AG20443 (cell line): ENCODE measurements at places on chromosomes 7 and 10.

GRCh38 chr10:130029209-130029608 lies 65.1 kb upstream of the EBF3 start:
- DNase-seq: no peak

DNA sequence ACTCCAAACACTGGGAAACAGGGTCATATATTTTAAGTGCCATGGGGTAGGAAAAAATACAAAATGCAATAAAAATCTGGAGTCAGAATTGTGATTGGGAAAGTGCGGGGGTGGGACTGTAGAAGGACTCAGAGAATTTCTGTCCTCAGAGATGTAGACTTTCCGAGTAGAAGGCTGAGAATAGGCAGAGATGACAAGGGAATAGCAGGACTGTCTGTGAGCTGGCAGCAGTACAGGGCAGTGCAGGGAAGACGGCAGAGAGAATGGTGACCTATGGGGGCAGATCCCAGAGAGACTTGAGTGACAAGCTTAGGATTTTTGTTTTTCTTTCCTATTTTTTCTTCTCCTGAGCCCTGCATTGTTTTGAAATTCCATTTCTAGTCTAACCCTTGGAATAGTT lies 127.6 kb downstream of the SLC16A9 start:
- DNase-seq: peak; percentile 14

DNA sequence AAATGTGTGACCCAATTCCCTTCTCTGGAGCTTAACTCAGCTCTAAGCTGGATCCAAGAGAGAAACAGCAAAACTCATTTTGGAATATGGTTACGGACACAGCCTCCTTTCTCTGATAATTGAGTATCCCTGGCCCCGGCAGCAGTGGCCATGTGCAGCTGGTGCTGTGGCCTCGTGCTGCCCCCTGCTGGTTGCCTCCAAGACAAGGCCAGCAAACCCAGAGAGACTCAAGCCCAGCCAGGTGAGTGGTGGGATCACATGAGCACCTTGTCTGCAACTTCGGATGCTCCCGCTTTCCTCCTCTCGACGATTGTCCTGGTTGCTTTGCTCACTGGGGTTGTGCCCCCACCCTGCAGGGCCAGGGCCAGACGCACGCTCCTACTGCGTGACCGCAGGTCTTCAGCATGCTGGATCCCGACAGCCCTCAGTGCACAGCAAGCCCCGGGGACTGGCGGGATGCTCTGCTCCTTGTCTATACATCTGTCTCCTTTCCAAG lies 19.4 kb downstream of the SFTPD start:
- DNase-seq: peak; percentile 86

DNA sequence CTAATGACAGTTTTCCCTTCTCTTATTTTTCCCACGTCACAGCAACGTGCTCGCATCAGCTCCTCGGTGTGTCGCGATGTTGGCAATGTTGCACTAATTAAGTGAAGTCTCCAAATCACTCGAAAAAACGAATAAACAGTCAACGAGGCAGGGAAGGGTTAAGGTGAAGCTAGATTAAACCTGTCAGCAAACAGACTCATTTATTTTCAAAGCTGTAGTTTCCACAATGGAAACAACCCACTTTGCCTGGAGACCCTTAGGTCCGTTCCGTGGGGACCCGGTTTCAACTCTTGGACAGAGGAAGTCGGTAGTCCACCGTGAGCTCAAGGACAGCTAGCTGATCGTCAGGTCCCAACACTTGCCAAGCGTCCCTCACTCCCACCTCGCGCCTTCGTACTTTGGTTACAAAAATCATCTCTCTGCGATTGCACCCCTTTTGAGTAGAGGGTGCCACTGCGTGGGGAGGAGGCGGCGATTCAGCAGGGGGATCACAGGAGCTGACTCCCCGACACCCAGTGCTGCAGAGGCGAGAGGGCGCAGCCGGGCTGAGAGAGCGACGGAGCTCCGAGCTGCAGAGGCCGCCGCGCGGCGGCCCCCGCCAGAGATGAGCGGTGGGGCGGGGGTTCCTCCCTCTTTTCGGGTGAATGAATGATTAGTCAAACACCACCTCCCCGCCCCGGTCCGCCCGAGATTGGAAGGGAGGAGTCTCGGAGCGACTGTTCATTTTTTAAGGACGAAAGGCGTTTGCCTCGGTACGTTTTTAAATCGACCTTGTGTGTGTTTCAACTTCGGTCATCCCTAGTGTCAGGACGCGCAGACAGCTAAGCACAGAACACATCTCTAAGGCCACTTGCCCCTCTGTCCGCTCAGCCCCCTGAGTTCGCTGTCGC lies 1.3 kb upstream of the BMPER start:
- peak; percentile 84 for DNase-seq

GRCh38 chr10:101995451-101996063 lies 60.4 kb downstream of the ARMH3 start:
- DNase-seq: no peak

DNA sequence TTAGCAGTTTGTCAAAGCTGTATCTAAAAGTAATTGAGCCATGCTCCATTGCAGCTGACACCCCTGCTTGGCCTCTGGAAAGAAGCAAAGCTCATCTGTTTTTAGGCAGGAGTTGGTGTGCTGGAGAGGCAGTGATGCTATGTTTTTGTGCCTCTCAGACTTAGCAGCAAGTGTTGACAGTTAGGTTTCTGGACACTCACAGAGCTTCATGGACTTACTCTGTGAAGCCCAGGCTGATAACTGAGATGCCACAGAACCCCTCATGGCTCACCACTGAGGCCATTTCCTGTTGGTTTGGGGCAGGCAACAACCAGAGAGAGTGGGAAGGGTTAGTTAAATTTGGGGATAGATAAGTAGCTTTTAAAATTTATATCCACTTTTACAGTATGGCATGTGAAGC lies 59.8 kb downstream of the BTAF1 start:
- no peak for DNase-seq

DNA sequence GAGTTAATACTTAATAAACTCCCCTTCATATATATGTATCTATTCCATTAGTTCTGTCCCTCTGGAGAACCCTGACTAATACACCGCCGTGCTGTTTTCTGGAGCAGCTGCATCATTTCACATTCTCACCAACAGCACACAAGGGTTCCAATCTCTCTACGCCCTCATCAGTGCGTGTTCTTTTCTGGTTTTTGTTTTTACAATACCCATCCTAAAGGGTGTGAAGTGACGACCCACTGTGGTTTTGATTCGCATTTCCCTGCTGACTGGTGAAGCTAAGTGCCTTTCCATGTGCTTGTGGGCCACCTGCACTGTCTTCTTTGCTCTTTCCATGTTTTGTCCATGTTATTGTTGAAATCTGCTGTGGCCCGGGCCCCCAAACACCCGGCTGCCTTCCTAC lies 11.0 kb upstream of the INSIG1 start:
- DNase-seq: no peak

DNA sequence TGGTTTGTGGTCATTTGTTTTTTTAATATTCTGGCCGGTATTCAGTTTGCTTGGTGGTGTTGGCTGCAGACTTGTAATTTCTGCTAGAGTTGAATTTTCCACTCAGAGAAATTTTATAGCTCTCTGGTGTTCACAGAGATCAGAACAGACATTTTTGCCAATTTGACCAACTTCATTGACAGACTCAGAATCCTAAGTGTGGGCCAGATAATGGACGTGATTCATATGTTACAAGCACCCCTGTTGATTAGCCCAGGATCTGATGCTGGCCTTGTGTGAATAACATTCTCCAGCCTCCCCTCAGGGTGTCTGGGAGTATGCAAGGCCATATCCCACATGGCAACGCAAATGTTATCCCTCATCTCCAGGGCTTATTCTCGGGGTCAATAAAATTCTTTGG lies 283.8 kb downstream of the C7orf25 start:
- no peak for DNase-seq

GRCh38 chr10:71316056-71316785 lies 2.8 kb upstream of the SLC29A3 start:
- DNase-seq: no peak

GRCh38 chr7:110595694-110596093 lies 495.2 kb upstream of the LRRN3 start:
- DNase-seq: no peak

DNA sequence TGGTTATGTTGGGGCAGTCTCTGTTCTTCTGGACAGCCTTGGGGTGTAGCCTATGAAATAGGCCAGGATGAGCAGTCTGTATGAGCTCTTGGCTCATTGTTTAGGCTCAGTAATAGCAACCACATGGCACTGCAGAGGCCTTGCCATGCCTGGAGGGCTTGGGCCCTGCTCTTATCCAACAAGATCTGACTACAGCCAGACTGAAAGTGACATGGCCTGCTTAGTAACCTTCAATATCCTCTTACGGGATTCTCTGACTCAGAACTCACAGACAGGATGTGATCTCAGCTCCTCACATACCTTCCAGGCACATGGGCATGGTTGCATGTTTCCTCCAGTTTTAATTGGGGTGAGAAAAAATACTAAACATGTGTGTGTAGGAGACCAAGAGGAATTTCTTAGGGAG lies 289.3 kb downstream of the PTEN start:
- DNase-seq: peak; percentile 88

GRCh38 chr10:36608866-36609265 lies 516.5 kb upstream of the ANKRD30A start:
- no peak for DNase-seq

DNA sequence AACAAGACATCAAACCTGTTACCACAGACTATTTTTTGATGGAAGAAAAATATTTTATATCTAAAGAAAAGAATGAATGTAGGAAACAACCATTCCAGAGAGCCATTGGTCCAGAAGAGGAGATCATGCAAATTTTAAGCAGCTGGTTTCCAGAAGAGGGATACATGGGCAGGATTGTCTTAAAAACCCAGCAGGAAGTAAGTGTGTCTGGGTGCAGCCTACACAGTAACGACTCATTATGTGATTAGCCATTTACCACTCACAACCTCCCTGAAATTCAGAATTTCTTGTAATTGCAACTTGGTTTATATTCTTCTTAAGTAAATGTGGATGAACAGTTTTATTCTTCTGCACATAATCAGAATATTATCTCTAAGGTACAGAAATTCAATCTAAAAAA lies 46.2 kb downstream of the NOC3L start:
- DNase-seq: no peak

DNA sequence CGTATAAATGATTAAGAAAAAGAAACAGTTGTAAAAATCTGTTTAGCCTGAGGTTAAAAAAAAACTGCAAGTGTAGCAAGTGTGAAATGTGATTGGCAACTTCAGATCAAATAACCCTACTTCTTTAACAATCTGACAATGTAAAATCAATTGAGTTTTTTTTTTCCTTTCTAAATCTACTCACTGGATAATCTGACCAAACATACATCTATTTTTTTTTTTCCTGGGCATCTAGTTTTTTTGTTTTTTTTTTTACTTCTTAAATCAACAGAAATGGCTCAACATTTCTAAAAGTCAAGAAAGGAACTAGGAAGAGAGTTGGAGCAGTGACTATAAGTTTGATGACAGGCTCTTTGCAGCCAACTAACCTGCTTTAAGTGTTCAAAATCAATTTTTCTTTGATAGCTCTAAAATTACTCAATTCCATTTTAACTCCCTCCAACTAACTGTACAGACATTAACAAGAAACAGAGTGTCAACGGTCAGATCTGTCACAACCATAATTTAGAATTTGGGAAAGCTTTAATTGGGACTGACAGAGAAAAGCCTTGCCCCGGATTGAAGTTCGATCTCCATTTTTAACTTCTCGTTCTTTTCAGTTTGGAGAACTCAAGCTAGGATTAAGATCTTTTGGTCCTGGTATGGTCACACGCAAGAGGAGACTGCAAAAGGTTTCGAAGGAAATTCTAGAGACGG lies 1.2 kb downstream of the ARL3 start:
- DNase-seq: no peak

GRCh38 chr10:119595676-119596515 lies 868 bp downstream of the TIAL1 start:
- peak; percentile 67 for DNase-seq

DNA sequence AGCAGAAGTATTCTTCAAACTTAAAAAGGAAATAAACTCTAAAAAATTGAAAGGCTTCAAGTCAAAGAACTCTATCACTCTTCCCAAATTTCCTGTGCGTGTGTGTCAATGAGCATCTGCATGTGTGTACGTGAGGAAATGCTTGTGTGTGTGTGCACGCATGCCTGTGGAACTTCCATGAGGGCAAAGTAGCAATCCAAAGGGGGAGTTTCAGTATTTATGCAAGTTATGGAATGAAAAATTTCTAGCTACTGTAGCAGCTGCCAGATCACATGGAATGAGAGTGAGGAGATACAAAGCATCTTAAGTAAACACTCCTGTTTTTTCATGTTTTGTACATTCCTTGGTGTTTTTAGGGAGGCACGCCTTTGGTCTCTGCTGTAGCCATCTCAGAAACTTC lies 152.6 kb downstream of the RAPGEF5 start:
- no peak for DNase-seq

DNA sequence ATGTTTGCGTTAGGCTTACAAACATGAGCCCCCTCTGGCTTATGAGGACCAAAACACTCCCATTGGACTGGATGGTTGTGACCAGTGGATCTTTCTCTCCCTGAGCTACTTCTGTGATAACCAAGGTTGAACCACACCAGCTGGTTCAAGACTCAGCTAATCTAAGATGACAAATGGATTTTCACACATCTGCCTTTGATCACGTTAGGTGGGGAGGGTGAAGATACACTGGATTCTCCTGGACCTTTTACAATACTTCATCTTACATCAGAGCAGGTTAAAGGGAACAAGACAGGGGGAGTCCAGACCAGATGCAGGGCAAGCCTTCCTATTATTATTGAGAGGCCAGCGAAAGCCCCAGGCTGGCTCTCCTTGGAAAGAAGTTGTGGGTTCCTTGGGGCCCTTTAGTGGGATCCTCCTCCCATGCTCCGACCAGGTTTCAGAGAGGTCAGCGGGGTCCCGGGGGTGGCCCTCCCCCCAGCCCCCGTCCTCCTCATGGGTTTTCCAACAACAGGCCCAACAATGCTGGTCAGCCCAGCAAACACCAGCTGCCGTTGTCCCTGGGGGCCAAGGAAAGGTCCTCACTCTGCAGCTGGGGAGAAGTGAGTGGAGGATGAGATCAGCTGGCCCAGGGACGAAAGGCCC lies 2.8 kb downstream of the GFRA1 start:
- DNase-seq: no peak

DNA sequence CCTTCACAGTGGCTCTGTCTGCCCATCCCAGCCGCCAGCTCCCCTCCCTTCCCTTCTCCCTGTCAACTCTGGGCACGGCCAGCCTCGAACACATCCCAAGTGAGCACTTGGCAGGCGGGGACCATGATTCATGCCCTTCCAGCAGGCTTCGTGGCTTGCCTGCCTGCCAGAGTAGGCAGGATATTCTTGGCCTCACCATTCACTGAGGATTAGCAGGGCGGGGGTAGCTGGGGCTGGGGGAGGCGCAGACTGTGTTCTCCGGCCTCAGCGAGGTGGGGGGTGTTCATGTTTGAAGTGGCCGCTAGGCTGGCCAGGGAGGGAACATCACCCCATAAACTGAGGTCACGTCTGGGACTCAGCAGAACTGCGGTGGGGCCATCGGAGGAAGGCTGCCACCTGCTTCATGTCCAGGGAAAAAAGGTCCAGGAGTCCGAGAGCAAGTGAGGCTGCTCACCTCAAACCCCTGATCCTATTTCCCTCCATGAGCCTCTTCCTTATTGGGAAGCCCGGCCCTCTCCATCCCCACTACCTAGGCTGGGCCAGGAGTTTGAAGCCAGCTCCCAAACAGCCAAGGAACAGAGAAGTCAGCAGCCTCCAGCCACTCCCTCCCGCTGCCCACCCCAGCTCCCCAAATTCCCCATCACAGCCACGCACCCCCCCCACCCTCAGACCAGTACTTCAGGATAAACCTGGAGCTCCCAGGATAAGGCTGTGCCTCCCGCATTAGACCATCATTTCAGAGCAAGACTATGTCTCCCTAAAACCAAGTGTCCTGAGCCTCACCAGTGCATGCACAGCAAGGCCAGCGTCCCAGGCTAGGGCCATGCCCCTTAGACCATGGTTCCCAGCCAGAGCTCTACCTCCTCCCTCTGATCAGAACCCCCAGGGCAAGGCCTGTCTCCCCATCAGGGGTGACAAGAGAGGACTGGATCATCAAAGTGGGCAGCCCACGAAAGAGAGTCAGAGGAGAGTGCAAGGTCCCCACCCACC lies 42.8 kb upstream of the RABGEF1 start:
- peak; percentile 86 for DNase-seq
